ENCODE measurements at places on chromosomes 1 and 21.

- no peak for DNase-seq
These were observed 583 bp upstream of the CACHD1 start for GRCh38 chr1:64469116-64469976.

GRCh38 chr1:119924948-119925898 is 28.9 kb upstream of the ADAM30 start:
- no peak for DNase-seq

- peak; percentile 9 for DNase-seq
These were observed 995 bp downstream of the COLGALT2 start for GRCh38 chr1:184036517-184036949.

GRCh38 chr21:45324489-45325205 is 37.0 kb upstream of the POFUT2 start:
- DNase-seq, result no peak

- DNase-seq, result no peak
These were observed 3.6 kb downstream of the ERG start for GRCh38 chr21:38494703-38495102.

- DNase-seq, result no peak
These were observed 948.4 kb downstream of the MRPL39 start for GRCh38 chr21:24658926-24659325.

DNA sequence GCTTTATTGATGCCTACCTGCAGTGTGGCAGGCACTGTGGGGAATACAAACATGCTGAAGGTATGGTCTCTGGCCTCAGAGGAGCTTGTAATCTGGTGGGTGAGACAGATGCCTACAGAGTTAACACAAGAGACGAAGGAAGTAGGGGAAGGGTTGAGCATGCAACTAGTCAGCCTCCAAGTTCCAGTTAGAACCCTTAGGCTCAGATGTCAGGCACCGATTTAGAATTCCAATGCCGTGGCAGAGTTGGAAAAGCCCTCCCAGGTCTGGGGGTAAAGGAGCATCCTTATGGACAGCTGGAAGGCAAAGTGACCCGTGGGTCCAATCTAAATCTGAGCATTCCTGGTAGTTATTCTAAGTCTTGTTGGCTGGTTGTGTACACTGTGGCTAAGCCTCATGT is 132.9 kb upstream of the GJB5 start:
- no peak for DNase-seq

GRCh38 chr1:151721788-151722510 is 627 bp downstream of the RIIAD1 start:
- DNase-seq, result no peak

- DNase-seq, result no peak
These were observed 123.2 kb upstream of the TNFSF4 start for GRCh38 chr1:173330149-173330951.

- no peak for DNase-seq
These were observed 126.1 kb downstream of the TRIM33 start for GRCh38 chr1:114384922-114385321.

GRCh38 chr1:145884675-145885074 is 991 bp downstream of the ANKRD35 start:
- DNase-seq, result no peak

- no peak for DNase-seq
These were observed 35.6 kb upstream of the RRP15 start for GRCh38 chr1:218249338-218250140.

DNA sequence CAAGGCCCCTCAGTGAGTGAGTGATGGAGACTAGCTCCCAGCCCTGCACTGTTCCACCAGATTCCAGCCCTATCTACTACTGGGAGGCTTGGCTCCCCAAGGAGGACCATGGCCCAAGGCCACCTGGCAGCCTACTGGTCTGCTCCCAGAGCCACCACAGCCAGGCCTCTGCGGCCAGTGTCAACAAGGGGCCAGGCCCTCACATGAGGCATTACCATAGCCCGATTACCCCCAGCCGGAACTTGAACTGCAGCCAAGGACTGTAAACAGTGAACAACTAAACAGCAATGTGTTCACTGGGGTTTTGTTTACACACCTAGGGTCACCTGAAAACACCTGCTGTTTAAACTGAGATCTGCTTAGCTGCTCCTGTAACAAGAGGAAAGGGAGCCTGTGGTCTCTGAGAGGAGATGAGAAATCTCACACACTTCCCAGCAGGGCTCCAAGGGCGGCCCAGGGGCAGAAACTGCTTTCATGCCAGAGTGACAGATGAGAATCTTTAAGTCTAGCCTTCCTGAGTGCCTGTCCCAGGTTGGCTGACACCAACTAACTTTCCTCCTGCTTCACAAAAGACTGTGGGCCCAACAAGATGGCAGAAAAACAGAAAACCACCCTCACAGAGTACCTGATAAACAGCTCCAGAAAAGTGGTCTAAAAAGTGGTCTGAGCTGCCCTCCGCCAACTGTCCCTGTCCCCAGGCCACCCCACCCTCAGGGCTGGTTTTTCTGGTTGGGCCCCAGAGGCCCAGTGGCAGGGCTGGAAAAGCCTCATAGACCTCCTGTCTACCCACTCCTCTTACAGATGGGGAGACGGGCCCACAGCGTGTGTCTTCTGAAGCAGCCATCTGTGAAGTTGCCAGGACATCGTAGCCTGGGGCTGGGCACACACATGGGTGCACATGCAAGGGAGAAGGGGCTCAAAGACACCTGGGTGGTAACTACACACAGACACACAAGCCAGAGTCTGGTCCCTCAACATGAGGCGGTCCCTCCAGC is 28.8 kb downstream of the MEF2D start:
- no peak for DNase-seq

Measured in activated CD4-positive, alpha-beta T cell treated with anti-CD3 and anti-CD28 coated beads, Interleukin-10, Interleukin-2, amounts not matched to agents 100 ng/mL and 50 ng/mL, durations not matched to agents 16 hours and 8 hours (primary cell).